ENCODE measurements at places on chromosomes 1 and 21. TPM values are rescaled to one million over a fixed set of nuclear protein-coding genes. Genes with fewer than 3 reads are reported as not detected.

DNA sequence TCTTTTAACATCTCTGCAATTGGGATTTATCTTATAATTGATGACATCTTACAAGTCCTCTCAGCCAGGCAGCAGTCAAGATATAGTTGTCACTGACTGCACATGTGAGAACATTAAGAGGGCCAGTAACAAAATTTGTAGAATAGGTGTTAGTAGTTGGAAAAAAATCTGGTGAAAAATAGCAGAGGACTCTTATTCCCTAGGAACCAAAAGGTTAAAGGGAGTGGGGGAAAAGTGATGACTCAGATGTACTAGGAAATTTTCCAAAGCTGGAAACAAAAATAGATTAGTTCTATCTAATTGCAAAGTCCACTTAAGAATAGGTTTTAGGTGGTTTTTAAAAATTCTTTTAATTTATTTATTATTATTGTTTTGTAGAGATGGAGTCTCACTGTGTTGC, 3.6 kb downstream of the NUP210L start:
- DNase-seq: no peak

DNA sequence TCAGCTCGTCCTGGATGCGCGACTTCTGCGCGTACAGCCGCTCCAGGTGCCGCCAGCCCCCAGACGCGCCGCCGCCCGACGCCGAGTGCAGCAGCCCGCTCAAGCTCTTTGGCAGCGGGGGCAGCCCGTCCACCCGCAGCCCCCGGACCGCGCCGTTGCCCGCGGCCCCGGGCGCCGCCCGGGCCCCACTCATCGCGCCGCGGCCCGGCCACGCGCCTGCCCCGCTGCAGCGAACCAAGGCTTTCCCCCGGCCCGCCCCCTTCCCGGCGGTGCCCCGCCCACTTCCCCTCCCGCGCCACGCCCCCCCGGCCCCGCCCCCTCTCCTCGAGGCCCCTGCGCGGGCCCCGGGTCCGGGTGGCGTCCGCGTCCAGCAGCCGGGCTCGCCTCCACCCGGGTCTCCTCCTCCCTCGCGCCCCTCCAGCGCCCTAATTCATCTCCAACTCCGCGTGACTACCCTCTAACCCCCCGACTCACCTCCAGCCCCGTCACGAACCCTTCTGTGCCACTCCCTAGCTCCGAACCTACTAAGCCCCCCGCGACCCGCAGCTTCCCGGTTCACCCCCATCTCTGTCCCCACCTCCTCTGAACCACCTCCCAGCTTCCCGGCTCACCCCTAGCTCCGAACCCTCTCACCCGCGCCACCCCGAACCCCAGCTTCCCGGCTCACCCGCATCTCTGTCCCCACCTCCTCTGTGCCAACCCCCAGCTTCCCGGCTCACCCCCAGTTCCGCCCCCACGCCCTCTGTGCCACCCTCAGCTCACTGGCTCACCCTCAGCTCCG, at the start of gene FAM89A:
TSS of gene FAM89A (minus strand) at position 236 of the 781 bp plus-strand sequence. CDS start at position 193, 43 bp downstream.
- DNase-seq: no peak

DNA sequence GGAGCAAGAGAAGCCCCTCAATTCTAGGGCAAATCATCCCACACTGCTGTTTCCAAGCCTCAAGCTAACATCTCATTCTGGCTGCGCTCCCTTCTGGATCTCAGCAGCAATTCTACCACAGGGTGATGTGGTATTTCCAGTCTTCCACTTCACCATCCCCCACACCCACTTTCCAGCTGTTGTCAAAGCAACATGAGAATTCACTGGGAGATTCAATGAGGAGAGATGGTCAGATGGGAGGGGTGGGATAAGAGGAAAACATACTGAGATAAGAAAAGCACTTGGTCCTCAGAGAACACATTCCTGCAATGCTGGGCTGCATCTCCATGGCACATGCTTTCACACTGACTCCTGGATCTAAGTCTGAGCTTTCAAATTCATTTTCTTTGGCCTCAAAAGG, 47.3 kb upstream of the LRRC52 start:
- DNase-seq: no peak

The ANGPTL3 gene
- polyA plus RNA-seq: 8.3 TPM

- no peak for DNase-seq
Observed at GRCh38 chr1:160997323-160998038, 23.5 kb downstream of the F11R start.

The GCLM gene
- polyA plus RNA-seq: 10.5 TPM

The CFHR5 gene
- polyA plus RNA-seq: not detected

The LCE6A gene
- polyA plus RNA-seq: not detected

- peak; percentile 81 for DNase-seq
Observed at GRCh38 chr1:227318016-227318852, at the start of gene CDC42BPA. TSS of gene CDC42BPA (minus strand) at chr1:227318492. CDS start at chr1:227317182, 1,310 bp downstream.

The OVAAL gene
- polyA plus RNA-seq: not detected

DNA sequence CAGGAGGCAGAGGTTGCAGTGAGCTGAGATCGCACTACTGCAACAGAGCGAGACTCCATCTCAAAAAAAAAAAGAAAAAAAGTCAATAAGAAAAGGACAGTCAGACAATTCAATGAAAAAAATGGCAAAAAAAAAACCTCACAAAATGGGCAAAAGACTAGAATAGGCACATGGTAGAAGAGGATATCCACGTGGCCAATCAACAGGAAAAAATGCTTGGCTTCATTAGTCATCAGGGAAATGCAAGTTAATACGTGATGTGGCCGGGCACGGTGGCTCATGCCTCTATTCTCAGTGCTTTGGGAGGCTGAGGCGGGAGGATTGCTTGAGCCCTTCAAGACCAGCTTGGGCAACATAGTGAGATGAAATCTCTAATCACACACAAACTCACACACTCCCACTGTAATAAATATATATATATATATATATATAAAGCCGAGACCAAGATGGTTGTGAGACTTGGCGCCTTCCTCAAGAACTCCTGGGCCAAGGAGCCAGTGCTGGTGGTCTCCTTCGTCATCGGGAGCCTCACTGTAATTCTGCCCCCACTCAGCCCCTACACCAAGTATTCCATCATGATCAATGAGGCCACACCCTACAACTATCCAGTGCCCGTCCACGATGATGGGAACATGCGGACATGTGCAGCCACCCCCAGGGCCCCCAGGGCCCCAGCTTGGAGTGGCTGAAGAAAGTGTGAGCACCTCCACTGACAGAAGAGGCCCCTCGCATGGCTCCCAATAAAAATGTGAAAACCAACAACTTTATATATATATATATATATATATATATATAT, 22.9 kb upstream of the LEFTY2 start:
- DNase-seq: no peak

DNA sequence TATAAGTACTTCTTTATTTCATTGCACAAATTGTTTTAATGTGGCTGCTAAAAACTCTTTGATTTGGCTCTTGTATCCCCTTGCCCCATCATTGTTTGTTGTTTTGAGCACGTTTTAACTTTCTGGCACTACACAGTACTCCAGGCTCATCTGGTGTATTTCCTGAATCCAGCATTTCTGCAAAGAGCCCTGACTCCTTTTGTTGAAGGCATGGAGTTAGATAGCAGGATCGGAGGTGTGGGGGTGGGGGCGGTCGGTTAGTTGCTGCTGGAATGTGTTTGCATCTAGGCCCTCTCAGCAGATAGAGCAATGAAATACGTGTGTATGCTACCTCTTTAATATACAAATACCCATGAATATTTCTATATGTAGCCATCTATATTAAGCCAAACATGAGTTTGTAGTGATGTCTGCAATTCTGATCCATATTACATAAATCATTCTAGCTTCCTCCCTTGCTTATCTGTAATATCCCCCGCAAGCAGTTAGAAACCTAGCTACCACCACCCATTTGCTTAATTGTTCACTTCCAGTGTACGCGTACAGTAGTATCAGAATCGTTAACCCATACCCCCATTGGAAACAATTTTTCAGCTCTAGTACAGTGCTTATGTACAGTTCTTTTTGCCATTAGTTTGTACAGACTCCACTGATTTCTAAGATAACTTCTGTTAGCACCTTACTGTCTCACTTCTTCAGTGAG, 106.0 kb downstream of the NOS1AP start:
- no peak for DNase-seq

The CBS gene
- polyA plus RNA-seq: 20.7 TPM

- DNase-seq: no peak
Observed at GRCh38 chr1:103211073-103211472, 102.8 kb upstream of the COL11A1 start.

- DNase-seq: no peak
Observed at GRCh38 chr1:207958376-207959139, 47.6 kb upstream of the CD34 start.

- DNase-seq: peak; percentile 15
Observed at GRCh38 chr21:39715804-39716397, 29.1 kb upstream of the IGSF5 start.

The ARID1A gene
- polyA plus RNA-seq: 79.0 TPM

DNA sequence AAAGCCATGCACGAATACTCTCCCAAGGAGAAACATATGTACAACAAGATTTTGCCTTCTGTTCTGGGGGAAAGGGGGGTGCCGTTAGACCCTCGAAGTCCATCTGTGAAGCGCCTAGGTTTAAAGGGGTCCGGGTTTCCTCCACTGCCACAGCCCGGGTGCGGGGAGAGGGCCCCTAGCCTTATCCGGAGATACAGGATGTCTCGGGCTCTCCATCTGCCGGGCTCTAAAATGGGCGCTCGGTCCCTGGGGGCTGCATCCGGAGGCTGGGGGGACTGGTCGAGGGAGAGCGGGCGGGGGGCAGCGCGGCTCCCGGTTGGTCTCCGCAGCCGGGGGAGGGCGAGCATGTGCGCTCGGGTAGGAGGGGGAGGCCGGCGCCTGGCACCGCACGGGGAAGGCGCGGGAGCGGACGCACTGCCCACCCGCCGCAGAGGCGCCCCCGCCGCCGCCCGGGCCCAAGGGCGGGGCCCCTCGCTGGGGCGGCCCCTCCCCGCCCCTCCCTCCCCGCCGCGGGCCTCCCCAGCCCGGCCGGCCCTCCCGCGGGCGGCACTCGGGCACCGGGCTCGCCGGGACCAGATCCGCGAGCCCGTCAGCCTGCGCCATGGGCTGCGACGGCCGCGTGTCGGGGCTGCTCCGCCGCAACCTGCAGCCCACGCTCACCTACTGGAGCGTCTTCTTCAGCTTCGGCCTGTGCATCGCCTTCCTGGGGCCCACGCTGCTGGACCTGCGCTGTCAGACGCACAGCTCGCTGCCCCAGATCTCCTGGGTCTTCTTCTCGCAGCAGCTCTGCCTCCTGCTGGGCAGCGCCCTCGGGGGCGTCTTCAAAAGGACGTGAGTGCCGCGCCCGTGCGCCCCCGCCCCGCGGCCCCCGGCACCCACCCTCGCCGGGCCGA, 63.1 kb downstream of the ELK4 start:
- DNase-seq: no peak

DNA sequence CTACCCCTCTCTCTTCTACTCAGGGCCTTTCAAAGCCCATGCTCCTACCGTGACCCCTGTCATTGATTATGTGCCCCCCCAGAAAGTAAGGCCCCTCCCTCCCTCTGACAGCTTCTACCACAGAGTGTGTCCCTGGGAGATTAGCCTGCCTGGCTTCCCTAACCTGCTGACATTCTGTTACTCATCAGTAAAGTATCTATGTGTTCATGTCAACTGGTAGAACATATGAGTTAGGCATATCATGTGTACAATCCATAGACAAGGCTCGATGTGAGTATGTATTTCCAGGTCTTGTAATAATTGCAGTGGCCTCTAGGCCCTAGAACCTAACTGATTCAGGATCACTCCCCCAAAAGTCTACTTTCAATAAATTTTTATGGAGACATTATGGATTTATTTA, 120.0 kb downstream of the GIPC2 start:
- no peak for DNase-seq

DNA sequence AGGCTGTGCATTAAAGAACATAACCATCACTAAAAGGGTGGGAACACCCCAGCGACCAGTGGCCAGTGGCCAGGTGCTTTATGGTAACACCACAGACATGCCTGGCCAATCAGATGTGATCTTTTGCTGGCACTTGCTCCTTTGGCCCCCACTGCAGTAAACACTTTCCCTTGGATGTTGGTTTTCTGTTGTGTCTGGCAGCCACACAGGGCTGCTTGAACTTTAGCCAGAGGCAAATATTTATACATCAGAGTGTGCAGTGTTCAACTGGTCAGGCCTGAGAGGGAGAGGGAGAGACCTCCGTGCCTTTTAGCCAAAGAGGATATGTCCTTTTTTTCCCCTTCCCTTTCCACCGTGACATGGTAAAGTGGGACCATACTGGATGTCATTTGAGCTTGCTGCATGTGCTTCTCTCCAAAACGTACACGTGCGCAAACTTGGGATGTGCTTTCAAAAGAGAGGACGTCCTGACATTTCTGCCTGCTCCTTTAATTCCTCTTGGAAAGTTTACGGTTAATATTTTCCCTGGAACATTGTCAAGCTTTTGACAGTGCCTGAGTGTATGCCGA, 101.2 kb downstream of the NFIA start:
- DNase-seq: peak; percentile 70

The SYT6 gene
- polyA plus RNA-seq: 1.6 TPM

The SOX13 gene
- polyA plus RNA-seq: 52.6 TPM

The ALG14 gene
- polyA plus RNA-seq: 13.4 TPM

DNA sequence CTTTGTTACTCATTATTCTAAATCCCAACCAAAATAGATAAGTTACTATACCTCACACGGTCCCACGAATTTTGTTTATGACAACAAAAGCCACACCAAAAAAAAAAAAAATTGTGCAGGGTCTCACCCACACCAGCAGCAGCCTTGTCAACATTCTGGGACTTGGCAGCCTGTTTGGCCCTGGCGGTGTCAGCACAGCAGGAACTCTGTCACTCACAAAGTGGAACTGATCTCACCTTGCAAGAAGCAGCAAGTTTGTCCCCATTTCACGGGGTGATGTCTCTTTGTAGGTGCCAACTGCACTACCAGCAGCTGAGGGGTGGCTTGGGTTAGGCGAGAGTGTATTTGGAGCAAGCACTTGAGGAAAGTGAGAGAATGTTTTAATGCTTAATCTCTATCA, 75.0 kb upstream of the CHRM3 start:
- no peak for DNase-seq

The GFI1 gene
- 0.33 TPM for polyA plus RNA-seq

GRCh38 chr1:56464294-56464693, 115.1 kb downstream of the PLPP3 start:
- DNase-seq: no peak

DNA sequence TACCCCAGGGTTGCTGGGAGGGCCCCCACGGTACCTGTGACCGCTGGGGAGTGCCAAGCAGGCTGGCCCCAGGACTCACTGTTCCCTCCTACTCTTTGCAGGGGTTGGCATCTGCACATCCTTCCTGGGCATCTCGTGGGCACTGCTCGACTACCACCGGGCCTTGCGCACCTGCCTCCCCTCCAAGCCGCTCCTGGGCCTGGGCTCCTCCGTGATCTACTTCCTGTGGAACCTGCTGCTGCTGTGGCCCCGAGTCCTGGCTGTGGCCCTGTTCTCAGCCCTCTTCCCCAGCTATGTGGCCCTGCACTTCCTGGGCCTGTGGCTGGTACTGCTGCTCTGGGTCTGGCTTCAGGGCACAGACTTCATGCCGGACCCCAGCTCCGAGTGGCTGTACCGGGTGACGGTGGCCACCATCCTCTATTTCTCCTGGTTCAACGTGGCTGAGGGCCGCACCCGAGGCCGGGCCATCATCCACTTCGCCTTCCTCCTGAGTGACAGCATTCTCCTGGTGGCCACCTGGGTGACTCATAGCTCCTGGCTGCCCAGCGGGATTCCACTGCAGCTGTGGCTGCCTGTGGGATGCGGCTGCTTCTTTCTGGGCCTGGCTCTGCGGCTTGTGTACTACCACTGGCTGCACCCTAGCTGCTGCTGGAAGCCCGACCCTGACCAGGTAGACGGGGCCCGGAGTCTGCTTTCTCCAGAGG, 6.8 kb downstream of the XKR8 start:
- DNase-seq: no peak

The MYOM3 gene
- 20.3 TPM for polyA plus RNA-seq

The TMEM79 gene
- polyA plus RNA-seq: 6.0 TPM

The TTC24 gene
- polyA plus RNA-seq: 1.0 TPM

GRCh38 chr1:115355069-115355468, 17.0 kb upstream of the NGF start:
- no peak for DNase-seq

The FOXJ3 gene
- 32.8 TPM for polyA plus RNA-seq

- DNase-seq: no peak
Observed at GRCh38 chr1:81517987-81518386, 282.7 kb upstream of the ADGRL2 start.

All from left renal cortex interstitium (tissue), 4 donors.